ENCODE measurements at places on chromosomes 4 and X.

DNA sequence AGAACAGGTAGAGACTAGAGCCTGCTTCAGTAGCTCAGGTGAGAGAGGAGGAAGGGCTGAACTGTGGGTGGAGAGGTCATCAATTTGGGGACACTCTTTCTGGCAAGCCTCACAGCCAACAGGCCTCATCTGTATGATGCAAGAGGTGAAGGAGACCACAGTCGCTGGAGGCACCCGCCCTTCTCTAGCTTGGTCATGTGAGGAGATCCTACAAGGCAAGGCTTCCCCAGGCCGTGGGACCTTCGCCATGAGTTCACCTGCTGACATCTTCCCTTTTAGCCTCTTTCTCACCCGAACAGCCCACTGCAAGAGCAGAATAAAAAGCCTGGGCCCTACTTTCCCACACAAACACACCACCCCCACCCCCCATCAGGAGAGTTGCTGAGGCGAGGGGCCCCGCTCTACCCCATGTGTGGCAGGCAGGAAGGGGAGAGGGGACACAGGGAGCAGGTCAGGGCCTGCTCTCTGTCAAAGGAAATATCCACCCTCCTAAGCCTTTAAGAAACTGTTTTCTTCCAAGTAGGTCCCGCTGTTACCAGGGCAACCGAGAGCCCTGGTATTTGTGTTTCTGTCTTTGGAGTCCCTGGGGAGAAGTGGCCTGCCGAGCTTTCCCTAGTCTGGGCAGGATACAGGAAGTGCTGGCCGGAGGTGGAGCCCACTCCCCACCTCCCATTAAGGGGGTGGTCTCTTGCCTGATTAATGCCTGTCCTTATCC lies 8.1 kb downstream of the RTL5 start:
- DNase-seq: peak; percentile 90

DNA sequence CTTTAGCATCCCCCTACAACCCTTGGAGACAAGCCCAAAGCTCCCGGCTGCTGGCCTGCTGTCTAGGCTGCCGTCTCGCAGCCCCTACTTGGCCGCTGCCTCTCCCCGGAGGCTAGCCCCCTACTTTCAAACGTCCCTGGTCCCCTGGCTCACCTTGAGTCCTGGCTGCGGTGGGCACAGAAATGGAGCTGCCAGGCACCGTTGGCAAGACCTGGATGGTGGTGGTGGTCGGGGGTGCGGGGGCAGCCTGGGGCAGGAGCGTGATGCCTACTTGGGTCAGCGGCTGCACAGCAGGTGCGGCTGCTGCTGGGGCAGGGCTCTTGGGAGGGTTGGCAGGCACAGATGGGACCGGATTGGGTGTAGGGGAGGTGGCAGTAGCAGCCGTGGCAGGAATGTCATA lies 12.0 kb downstream of the HCFC1 start:
- DNase-seq: no peak

GRCh38 chrX:135009838-135010237 lies 12.5 kb downstream of the RTL8B start:
- peak; percentile 12 for DNase-seq

- no peak for DNase-seq
Measured at GRCh38 chr4:103998756-103999155, 279.0 kb upstream of the TACR3 start.

GRCh38 chrX:134554291-134554690 lies 94.3 kb downstream of the HPRT1 start:
- DNase-seq: no peak

All from HAP-1 (cell line).